ENCODE measurements at places on chromosomes 1 and 21.

GRCh38 chr1:12206792-12207424 lies 22.9 kb upstream of the VPS13D start:
- DNase-seq: no peak

GRCh38 chr1:226692823-226693222 lies 46.3 kb downstream of the ITPKB start:
- no peak for DNase-seq

- no peak for DNase-seq
Observed at GRCh38 chr1:93738926-93739325, 57.3 kb upstream of the BCAR3 start.

- DNase-seq: no peak
Observed at GRCh38 chr1:42179275-42179674, 14.7 kb upstream of the GUCA2A start.

GRCh38 chr1:67682659-67683197 lies 2.3 kb upstream of the GADD45A start:
- no peak for DNase-seq

- DNase-seq: no peak
Observed at GRCh38 chr1:187038784-187039183, 210.0 kb downstream of the PLA2G4A start.

DNA sequence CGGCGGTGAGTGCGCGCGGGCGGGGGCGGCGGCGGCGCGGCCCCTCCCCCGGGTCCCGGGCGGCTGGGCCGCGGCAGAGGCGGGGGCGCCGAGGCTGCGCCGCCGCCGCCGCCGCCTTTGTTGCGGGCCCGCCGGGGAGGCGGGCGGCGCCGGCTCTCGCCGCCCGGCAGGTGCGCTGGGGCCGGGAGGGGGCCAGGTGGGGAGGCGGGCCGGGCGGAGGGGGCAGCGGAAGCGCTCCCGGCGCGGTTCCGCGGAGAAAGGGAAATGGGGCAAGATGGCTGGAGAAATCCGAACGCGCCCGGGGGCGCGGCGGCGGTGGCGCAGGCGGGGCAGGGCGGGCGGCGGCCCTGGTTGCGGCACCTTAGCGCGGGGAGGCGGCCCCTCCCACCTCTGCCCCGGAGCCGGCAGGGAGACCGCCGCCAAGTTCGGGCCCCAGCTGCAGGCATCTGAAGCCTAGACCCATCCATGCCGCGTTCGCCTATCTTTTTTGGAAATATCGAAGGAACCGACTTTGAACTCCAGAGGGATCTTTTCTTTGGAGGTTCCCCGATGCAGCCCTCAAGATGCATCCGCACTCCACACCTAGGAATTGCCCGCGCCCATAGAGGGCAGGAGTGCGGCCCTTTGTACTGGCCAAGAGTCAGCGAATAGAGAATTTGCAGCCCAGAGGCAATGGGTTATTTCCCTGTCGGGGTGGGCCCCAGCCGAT lies 479 bp downstream of the POGK start:
- peak; percentile 59 for DNase-seq

DNA sequence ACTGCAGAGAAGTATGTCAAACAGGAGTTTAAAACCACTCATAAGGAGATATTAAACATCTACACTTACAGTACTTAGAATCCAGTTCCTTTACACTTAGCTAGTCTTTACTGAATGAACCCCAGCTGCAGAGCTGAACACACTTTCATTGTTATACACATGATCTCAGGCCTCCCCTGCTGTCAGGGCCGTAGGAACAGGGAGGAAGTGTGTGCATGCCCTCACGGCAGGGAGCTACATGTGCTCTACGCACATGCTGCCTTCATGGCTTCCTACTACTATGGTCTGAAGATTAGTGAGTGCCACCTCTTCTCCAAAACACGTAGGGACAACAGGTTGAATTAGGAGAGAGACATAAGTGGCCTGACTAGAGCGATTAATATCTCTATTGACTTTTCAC lies 191.5 kb downstream of the SIPA1L2 start:
- DNase-seq: no peak

DNA sequence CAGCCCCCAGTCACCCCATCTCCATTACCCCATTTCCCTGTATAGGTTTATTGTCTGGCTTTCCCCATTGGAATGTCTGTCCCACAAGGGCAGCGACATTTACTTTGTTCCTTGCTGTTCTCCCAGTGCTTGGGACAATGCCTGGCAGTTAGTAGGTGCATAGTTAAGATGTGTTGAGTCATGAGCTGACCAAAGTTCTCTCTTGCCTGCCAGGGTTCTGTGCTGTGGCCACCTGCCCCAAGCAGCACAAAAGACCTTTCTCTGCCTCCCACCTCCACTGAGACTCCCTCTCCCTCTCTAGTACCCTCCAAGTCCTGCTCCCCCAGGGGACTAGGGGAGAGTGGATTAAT lies 40.0 kb downstream of the TMCO4 start:
- DNase-seq: no peak

GRCh38 chr1:25668931-25669573 lies 52.5 kb downstream of the MAN1C1 start:
- no peak for DNase-seq

DNA sequence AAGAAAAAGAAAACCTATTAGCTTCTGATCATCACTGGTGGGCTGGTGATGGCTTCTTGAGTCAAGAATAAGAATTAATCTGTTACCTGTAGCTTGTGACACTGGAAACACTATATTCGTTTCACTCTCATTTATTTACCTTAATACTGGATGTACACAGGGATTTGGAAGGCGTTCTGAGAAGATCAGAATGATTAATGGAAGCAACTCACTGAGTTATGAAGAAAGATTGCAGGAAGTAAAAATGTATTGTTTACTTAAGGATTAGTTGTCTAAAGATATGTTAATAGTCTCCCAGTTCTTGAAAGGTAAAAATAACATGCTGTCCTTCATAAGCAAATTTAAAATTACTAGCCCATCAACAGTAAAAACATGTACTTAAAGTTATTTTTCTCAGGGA lies 644.9 kb upstream of the NCAM2 start:
- no peak for DNase-seq

DNA sequence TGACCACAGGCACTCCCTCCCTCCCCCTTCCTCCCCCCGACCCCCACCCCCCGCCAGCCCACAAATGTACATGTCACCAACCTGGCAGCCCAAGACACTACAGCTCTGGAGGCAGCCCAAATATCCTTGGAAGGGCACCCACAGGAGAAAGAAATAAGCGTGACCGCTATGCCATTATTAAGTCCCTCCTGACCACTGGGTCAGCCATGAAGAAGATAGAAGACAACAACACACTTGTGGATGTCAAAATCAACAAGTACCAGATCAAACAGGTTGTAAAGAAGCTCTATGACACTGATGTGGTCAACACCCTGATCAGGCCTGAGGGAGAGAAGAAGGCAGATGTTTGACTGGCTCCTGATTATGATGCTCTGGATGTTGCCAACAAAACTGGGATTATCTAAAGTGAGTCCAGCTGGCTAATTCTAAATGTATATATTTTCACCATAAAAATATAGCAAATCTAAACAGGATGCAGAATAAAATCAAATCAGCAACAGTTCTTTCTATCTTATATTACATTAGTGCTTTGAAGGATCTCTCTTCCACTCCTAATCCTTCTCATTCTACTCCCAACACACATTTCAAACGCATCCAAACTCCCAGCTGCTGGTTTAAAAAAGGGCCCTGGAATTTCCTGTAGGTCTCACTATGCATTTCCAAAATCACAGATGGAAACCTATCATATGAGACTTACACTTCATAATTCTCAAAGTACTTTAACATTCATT lies 77.4 kb upstream of the SLFNL1 start:
- no peak for DNase-seq

DNA sequence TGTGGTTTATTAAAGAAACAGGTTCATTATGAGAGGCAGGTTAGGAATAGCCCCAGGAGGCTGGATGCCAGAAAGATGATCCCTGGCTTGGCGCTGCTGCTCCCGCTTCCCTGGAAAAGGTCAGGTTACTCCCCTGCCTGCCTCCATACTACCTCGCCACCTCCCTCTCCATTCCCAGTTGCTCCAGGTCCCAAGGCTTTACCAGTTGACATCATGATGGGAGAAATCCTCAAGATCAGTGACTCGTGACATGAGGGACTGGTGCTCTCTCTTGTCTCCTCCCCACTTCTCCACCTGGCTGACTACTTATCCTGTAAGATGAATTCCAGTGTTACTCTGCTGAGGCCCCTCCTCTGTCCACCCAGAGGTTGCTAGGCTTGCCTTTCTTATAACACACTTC lies 19.7 kb downstream of the VASH2 start:
- no peak for DNase-seq

- DNase-seq: no peak
Observed at GRCh38 chr1:22616571-22616970, 19.9 kb upstream of the C1QA start.

GRCh38 chr1:8844501-8845006 lies 27.1 kb upstream of the RERE start:
- DNase-seq: no peak

GRCh38 chr1:26094076-26094669 lies 17.5 kb upstream of the PDIK1L start:
- DNase-seq: no peak

DNA sequence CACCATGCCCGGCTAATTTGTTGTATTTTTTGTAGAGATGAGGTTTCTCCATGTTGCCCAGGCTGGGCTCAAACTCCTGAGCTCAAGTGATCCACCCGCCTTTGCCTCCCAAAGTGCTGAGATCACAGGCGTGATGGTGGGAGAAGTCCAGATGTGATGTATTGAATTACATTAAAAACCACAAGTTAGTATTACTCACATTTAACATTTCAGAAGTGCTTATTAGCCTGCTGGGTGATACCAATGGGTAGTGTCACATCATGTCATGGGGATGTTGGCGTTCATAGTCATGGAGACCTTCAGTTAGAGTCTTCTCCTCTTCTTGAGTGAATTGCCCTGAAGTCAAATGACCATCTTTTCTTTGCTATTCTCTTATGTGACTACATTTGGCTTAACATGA lies 63.6 kb upstream of the VAMP3 start:
- no peak for DNase-seq

DNA sequence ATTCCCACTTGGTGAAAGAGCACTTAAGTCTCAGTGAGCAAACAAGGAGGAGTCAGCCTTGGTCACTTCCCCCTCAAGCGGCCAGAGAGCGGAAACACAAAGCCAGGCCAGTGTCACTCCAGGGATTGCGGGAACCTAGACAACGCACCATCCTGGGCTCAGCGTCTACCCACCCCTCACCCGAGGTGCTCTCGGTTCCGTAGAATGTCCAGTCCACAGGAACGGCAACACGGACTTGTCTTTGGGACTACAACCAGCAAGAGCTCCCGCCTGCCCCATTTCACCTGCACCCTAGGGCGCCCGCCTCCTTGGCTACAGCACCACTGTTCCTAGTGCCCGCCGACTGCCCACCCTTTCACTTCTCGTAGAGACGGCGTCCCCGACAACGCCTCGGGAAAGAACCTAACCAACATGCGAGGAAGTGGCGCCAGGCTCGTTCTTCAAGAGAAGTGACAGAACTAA lies 509 bp downstream of the GDAP2 start:
- DNase-seq: peak; percentile 56

- DNase-seq: peak; percentile 50
Observed at GRCh38 chr1:108200687-108201051, 526 bp upstream of the SLC25A24 start.

DNA sequence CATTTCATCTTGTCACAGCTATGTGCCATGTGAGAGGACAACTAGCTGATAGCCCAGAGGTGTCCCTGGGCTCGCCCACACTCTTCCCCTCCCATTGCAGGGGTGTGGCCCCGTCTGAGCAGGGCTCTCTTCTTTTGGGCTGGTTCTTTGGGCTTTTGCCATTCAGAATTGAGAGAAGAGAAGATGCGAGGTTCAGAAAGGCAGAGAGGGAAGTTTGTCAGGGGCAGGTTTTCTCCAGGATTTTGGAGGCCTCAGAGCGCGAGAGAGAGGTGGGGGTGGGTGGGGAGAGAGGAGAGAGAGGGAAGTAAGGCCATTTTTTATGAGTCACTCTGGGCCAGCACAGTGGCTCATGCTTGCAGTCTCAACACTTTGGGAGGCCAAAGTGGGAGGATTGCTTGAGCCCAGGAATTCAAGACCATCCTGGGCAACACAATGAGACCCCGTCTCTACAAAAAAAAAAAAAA lies 5.2 kb downstream of the IFI6 start:
- no peak for DNase-seq

- no peak for DNase-seq
Observed at GRCh38 chr1:185334182-185334581, 17.1 kb upstream of the IVNS1ABP start.

DNA sequence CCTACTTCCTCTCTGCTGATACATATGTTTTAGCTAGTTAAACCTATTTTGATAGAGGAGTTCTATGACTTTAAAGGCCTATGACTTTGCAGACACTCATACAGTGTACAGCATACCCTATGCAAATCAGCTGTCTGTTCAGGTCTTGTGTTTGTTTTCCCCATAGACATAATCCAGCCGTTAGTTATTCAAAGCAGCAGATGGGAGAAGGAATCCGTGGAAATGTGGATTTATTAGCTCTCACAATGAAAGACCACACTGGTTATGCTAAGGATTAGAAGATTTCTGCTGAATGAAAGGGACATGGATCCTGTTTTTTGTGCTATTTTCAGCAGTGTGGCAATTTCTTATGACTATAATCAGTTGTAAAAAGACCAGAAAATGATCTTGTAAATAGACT lies 59.8 kb downstream of the MAST2 start:
- no peak for DNase-seq

- DNase-seq: no peak
Observed at GRCh38 chr1:219581344-219581743, 31.6 kb downstream of the ZC3H11B start.

DNA sequence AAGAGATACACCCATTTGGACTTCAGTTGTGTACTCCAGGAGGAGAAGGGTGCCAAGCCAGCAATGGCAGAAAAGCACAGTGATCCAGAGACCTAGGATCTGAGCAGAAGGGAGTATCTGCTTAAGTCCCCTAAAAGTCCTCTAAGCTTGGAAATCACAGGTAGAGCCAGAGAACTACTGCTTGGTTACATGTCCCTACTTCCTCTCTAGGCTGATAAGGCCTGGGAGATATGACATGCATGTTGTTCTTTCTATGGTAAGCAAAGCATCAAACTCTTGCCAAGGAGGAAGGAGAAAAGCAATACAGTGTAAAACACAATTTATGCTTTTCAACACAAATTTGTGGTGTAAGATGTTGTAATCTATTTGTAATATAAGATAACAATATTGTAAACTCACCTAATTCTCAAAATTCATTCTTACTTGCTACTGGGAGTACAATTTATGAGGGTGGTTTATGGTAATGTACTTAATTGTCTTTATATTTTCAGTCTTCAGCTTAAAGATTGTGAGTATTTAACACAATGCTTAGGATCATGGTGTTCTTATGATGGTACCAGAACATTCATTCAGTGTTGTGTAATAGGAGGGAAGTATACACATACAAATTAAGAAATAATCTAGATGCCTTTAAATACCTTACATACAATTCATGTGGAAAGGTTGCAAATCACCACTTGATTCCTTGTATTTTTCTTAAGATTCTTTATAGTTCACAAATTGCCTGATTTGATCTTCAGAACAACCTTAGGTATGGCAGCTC lies 49.1 kb upstream of the GNG12 start:
- DNase-seq: no peak

- DNase-seq: no peak
Observed at GRCh38 chr1:155223047-155223446, 14.6 kb downstream of the MTX1 start.

GRCh38 chr1:54300401-54300800 lies 100.4 kb downstream of the MRPL37 start:
- no peak for DNase-seq

Data from activated CD4-positive, alpha-beta memory T cell treated with anti-CD3 and anti-CD28 coated beads, Interleukin-2, amount 10 ng/mL, durations not matched to agents 7 days and 5 days (primary cell).